ENCODE measurements at places on chromosomes 5 and 9.
A peak's percentile ranks its signal among the peaks of the same experiment; 100 is the strongest.

DNA sequence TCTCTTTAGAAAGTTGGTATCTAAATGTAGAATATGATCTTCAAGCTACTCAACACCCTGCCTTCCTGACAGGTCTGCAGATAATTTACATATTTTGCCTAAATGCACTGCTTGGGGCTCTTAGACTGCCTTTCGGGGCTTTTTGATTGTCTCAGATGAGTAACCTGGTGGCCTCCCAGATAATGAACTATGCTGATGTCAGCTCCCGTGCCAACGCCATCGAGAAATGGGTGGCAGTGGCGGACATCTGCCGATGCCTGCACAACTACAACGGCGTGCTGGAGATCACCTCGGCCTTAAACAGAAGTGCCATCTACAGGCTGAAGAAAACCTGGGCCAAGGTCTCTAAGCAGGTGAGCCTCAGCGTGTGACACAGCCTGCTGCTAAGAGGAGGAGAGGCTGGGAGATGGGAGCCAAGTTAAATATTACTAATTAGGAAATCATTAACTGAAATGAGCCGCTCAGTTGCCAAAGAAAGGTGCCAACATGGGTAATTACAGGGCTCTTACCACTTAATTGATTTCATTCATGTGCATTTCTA is 20.8 kb upstream of the CKMT2 start:
- peaks cover 9% of the 10 kb centered on the region for H3K36me3 ChIP-seq
- no peaks in the 10 kb centered on the region for H3K4me1 ChIP-seq
- H3K27me3 ChIP-seq = no peaks in the 10 kb centered on the region
- no peak overlapping the region for H3K27ac ChIP-seq
- no peak overlapping the region for H3K4me3 ChIP-seq

DNA sequence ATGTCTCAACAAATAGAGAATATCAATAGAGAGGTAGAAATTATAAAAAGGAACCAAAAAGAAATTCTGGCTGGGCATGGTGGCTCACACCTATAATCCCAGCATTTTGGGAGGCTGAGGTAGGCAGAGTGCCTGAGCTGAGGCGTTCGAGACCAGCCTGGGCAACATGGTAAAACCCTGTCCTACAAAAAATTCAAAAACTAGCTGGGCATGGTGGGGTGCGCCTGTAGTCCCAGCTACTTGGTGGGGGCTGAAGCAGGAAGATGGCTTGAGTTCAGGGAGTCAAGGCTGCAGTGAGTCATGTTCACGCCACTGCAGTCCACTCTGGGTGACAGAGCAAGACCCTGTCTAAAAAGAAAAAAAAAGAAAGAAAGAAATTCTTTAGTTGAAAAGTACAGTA is 24.9 kb downstream of the IPPK start:
- DNase-seq = no peak
- no peak overlapping the region for H3K27ac ChIP-seq
- H3K4me3 ChIP-seq = no peak overlapping the region
- H3K27me3 ChIP-seq = no peaks in the 10 kb centered on the region
- H3K36me3 ChIP-seq = peaks cover 53% of the 10 kb centered on the region

DNA sequence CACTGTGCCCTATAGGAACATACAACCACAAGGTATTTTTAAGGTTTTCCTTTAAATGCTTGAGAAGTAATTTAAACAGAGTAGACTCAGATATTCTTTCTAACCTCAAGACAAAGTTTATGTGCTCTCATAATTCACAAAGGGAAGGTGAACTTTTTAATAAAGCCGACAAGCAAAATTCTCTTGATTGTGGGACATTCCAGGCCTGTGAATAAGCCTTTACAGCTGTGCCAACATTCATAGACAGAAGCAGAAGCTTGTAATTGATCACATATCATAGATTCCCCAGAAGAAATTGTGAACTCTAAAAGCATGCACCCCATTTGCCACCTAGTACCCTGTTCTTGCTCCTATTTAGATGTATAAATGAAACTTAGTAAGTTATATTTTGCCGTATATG is 1107.8 kb upstream of the SEMA6A start:
- no peaks in the 10 kb centered on the region for H3K4me1 ChIP-seq
- no peaks in the 10 kb centered on the region for H3K36me3 ChIP-seq
- no peaks in the 10 kb centered on the region for H3K27me3 ChIP-seq
- no peak overlapping the region for H3K27ac ChIP-seq
- no peak overlapping the region for H3K4me3 ChIP-seq

GRCh38 chr5:173385832-173386360 is 57.7 kb upstream of the STC2 start:
- no peaks in the 10 kb centered on the region for H3K4me1 ChIP-seq
- peaks cover 18% of the 10 kb centered on the region for H3K27me3 ChIP-seq
- H3K36me3 ChIP-seq = no peaks in the 10 kb centered on the region
- H3K27ac ChIP-seq = no peak overlapping the region

DNA sequence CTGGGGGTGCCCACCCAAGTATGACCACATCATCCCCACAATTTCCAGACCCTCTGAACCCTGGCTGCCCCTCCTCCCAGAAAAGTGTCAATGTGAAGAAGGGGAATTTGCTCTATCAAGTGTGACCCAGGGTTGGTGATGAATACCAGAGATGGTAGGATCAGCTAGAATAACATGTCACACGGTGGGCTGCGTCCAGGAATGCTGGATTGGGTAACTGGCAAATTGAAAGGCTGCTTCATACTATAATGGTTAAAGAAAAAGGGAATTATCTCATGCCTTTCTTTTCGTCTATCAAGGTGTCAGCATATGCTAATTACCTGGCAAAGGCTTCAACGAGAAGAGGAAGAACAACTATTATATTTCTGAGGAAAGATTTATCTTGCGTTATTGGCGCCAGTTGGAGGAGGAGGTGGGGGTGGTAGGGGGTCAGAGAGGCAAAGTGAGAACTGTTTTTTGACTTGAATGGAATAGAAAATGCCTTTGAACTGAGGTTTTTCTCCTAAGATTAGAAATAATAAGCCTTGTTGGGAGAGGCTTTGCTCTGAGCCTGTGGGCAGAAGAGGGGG is 27.8 kb upstream of the ARAP3 start:
- no peaks in the 10 kb centered on the region for H3K27me3 ChIP-seq
- H3K4me1 ChIP-seq = no peaks in the 10 kb centered on the region
- H3K4me3 ChIP-seq = no peak overlapping the region
- no peak overlapping the region for H3K27ac ChIP-seq

DNA sequence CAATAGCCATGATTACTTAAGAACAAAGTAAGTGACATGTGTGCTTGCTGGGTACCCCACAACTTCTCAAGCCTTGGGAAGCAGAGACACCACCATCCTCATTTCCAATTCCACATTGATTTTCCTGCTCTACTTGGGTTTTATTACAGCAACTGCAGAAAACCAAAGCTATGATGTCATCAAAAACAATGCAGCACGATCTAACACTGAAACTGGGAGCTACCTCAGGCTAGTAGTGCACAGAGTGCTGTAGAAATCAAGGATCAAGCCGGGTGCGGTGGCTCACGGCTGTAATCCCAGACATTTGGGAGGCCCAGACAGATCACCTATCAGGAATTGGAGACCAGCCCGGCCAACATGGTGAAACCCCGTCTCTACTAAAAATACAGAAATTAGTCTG is 174.4 kb upstream of the MSX2 start:
- no peak for DNase-seq
- H3K36me3 ChIP-seq = no peaks in the 10 kb centered on the region
- no peak overlapping the region for H3K4me3 ChIP-seq
- no peak overlapping the region for H3K27ac ChIP-seq
- H3K27me3 ChIP-seq = no peaks in the 10 kb centered on the region
- no peaks in the 10 kb centered on the region for H3K4me1 ChIP-seq

GRCh38 chr5:173051746-173052145 is 4.4 kb upstream of the CREBRF start:
- H3K4me1 ChIP-seq = peaks cover 11% of the 10 kb centered on the region
- H3K4me3 ChIP-seq = no peak overlapping the region
- no peak for DNase-seq

DNA sequence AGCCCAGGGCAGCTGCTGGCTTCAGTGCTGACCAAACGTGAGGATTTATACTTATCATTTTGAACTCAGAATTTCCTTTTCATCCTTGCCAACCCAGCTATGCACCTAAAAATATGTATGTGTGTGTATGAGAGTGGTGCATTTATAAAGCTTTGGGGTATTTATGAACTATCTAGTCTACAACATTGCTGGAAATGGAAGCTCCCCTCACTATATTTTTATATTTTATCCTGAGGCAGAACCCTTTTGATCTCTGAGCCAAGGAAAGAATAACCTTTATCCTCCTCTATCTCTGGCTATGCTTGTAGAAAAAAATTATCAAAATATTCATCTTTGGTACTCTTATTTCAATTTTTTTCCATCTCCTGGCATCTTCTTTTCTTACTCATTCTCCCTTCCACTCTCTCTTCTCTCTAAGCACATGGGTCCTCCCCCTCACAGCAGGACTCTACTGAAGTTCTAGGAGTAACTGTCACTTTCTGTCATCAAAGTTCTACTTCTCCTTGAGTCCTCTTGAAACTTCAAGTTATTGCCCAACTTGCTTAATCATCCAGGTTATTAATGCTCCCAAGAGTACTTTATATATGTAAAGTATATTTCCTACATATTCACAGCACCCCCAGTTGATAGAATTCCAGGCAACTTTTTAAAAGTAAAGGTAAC is 190.9 kb downstream of the HINT1 start:
- H3K27ac ChIP-seq = no peak overlapping the region
- no peaks in the 10 kb centered on the region for H3K4me1 ChIP-seq
- H3K4me3 ChIP-seq = no peak overlapping the region
- H3K36me3 ChIP-seq = no peaks in the 10 kb centered on the region

DNA sequence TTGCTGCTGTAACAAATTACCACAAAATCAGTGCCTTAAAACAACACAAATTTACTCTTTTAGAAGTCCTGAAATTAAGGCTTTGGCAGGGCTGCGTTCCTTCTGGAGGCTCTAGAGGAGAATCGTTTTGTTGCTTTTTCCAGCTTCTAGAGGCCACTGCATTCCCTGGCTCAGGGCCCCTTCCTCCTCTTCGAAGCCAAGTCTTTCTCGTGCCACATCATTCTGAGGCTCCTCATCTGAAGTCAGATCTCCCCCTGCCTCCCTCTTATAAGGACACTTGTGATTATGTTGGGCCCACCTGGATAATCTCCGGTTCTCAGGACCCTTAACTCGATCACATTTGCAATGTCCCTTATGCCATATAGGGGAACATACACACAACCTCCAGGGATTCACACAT is 48.0 kb downstream of the SLC22A5 start:
- no peaks in the 10 kb centered on the region for H3K27me3 ChIP-seq
- peak overlapping the region; percentile 75 for H3K4me3 ChIP-seq
- peak overlapping the region; percentile 98 for H3K27ac ChIP-seq
- no peak for DNase-seq
- peaks cover 87% of the 10 kb centered on the region for H3K4me1 ChIP-seq
- H3K36me3 ChIP-seq = peaks cover 43% of the 10 kb centered on the region
